ENCODE measurements at places on chromosomes 3 and 15.
A peak's percentile ranks its signal among the peaks of the same experiment; 100 is the strongest.

DNA sequence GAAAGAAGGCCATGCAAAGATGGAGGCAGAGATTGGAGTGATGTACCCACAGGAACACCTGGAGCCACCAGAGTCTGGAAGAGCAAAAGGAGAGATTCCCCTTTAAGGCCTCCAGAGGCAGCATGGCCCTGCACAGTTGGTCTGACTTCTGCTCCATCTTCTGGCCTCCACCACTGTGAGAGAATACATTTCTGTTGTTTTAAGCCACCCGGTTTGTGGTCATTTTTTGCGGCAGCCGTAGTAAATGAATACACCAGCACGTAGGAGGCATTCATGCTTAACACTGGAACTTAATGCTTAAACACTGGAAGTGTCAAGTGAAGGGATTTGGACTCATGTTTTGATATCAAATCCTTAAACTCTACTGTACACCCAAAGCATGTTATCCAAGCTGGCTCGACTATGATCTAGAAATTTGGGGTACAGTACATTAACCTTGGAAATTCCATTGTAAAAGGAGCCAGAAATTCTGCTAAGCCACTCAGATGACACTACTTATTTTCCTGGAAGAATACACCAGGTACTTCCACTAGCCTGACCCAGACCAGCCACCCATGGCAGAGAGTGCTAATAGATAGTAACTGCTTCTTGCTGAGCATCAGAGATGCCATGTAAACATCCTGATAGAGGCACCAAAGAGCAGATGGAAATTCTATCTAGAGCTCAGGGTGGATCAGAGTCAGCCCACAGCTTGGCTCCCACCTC lies 190.9 kb downstream of the ADAMTS9 start:
- DNase-seq, result no peak

DNA sequence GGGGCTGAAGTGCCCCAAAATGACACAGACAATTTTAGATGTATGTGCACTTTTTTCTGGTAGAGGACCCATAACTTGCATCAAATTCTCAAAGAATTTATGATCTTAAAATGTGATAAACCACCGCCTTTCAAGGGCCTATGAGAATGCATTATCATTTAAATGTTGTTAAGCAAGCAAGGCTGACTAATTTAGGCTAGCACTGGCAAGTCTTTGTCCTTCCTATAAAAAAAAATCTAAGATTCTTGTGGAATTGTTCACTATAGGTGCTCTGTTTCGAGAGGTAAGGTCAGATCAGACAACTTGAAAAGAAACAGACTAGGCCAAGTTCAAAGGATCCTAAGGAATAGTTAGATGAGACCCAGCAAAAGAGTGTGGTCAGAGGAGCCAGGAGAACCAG lies 128.9 kb upstream of the PHLDB2 start:
- no peak for DNase-seq

- DNase-seq, result no peak
Observed at GRCh38 chr3:129467932-129468331, 27.9 kb downstream of the IFT122 start.

DNA sequence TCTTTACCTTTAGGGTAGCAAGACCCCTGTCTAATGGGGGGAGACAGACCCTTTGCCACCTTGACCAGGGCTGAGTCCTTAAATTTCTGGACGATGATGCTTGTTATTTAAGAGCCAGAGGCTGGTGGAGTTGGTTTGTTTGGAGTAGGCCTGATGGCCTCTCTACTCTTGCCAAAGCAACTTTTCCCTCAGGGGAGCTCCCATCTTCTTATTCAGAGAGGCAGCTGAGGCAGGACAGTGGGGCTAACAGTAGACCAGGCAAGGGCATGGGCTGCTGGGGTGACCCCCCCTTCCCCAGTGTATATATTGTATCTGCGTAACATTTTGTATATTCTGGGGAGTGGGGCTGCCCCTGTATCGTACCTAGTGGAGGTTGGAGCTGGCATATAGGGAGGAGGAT lies 10.3 kb downstream of the RPS17 start:
- no peak for DNase-seq

GRCh38 chr15:60758961-60759729 lies 280.2 kb upstream of the ICE2 start:
- DNase-seq, result no peak

- DNase-seq, result no peak
Observed at GRCh38 chr3:71395927-71396695, 187.4 kb downstream of the FOXP1 start.

- no peak for DNase-seq
Observed at GRCh38 chr3:149291178-149291577, 42.3 kb downstream of the TM4SF18 start.

GRCh38 chr15:92025706-92026270 lies 172.3 kb downstream of the SLCO3A1 start:
- DNase-seq, result no peak

- no peak for DNase-seq
Observed at GRCh38 chr3:124793054-124793739, 62.9 kb downstream of the UMPS start.

- DNase-seq, result no peak
Observed at GRCh38 chr3:150737874-150738679, 24.9 kb downstream of the SIAH2 start.

GRCh38 chr3:156826896-156827882 lies 1.0 kb downstream of the LEKR1 start:
- no peak for DNase-seq

GRCh38 chr15:27017168-27017809 lies 46.3 kb downstream of the GABRG3 start:
- DNase-seq, result no peak

DNA sequence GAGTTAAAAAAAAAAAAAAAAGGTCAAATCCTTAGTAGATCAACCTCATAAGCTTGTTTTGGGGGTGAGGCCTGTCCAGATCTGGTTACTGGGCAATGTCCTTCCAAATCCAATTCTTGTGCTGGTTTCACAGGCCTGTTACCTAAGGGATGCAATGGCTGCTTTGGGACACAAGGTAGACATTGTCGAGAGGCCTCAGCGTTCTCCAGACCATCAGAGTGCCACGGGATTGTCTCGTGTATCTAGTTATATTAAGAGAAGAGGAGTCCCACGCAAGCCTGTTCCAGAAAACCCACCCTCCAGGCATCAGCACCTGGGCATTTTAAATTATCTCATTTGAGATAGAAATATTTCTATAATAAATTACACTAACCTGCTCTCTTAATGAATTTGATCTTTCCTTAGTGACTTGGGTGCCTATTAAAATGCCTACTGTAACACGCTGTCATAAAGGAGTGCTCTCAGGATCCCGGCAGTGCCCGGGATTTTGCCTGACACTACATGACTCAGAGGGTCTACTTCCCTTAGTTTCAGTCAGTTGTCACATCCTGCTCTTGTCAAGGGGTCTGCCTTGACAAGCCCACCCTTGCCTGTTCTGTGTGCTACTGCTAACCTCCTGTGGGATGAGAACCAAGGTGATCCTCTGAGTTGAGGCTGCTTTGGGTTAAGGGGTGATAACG lies 116.0 kb downstream of the LIPC start:
- DNase-seq, result no peak

DNA sequence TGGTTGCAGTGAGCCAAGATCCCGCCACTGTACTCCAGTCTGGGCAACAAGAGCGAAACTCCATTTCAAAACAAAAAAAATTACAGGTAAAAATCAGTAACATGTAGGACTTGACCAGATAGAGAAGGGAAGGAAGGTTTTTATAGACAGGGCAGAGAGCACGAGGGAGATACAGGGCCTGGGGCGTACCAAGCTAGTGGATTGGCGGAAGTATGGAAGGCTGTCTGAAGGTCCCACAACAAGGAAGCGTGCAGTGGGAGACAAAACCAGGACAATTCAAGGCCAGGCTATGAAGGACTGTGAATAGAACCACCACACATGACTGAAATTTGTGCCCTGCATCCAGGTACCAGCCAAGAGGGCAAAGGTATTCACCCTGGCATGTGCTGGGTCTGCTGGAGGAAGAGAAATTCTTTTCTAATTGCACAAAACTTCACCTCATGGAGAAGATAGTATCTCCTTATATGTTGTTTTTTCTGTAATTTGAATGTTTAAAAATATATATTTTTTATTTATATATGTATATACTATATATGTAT lies 33.0 kb upstream of the BCL2A1 start:
- no peak for DNase-seq

DNA sequence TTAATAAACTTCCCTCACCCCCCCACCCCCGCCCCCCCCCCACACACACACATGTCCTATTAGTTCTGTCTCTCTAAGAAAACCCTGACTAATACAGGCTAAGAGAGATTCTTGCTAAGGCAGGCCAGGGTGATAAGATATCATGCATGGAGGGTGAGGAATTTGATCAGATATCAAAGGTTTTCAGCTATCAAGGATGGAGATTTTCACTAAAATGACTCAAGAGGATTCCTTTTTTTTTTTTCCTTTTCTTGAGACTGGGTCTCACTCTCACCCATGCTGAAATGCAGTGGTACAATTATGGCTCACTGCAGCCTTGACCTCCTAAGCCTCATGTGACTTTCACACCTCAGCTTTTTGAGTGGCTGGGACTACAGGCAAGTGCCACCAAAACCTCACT lies 14.9 kb upstream of the SENP7 start:
- no peak for DNase-seq

GRCh38 chr15:96336108-96336595 lies 5.7 kb downstream of the NR2F2 start:
- DNase-seq, result no peak

DNA sequence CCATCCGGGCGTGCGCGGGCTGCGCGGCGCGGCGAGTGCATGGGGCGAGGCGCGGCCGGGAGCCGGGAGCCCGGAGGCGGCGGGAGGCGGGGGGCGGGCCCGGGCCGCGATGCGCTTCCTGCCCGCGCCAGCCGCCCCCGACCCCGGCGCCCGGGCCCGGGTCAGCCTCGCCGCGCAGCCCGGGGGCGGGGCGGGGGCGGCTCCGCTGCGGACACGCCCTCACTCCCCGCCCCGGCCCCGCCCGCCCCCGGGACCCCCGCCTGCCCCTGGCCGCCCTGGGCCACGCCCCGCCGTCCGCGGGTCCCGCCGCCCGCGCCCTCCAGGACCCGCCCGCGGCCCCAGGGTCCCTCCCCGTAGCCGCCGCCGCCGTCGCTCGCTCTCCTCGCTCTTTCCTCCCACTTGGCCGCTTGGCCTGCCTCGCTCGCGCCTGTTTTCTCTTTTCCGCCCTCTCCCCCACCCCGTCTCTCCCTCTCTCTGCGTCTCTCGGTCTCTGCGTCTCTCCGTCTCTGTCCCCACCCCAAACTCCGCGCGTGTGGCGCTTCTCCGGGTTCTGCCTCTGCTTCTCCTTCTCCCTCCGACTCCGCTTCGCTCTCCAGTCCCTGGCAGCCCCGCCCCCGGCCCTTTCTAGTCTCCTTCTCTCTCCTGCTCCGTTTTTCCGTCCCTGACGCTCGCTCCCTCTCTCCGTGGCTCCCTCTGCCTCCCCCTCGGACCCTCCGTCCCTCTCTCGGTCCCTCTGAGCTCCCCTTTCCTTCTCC lies at the start of gene PLXND1:
TSS of gene PLXND1 (minus strand) at position 41 of the 755 bp plus-strand sequence. CDS start at position 4, 37 bp downstream.
- DNase-seq, result peak; percentile 75

All from HTR-8/SVneo (cell line).